ENCODE measurements at places on chromosomes 1 and 21.

DNA sequence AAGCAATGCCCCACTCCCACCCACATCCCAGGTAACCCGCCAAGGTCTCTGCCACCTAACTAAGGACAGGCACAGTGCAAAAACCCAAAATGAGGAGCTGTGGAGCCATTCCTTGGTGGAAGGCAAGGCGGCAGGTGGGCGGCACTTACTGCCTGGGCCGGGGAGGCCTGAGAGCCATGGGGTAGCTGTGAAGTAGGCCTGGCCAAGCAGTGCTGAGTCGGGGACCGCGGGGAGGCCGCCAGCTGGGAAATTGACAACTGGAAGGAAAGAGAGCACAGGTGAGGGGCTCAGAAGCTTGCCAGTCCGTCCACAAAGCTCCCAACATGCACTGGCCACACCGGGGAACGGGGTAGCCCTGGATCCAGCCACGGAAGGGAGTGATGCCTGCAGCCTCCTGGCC lies 85.3 kb downstream of the NPHP4 start:
- DNase-seq, result no peak

GRCh38 chr1:16088351-16088911 lies 15.0 kb upstream of the FAM131C start:
- no peak for DNase-seq

- no peak for DNase-seq
These were observed 2.6 kb downstream of the STXBP3 start for GRCh38 chr1:108749081-108749480.

DNA sequence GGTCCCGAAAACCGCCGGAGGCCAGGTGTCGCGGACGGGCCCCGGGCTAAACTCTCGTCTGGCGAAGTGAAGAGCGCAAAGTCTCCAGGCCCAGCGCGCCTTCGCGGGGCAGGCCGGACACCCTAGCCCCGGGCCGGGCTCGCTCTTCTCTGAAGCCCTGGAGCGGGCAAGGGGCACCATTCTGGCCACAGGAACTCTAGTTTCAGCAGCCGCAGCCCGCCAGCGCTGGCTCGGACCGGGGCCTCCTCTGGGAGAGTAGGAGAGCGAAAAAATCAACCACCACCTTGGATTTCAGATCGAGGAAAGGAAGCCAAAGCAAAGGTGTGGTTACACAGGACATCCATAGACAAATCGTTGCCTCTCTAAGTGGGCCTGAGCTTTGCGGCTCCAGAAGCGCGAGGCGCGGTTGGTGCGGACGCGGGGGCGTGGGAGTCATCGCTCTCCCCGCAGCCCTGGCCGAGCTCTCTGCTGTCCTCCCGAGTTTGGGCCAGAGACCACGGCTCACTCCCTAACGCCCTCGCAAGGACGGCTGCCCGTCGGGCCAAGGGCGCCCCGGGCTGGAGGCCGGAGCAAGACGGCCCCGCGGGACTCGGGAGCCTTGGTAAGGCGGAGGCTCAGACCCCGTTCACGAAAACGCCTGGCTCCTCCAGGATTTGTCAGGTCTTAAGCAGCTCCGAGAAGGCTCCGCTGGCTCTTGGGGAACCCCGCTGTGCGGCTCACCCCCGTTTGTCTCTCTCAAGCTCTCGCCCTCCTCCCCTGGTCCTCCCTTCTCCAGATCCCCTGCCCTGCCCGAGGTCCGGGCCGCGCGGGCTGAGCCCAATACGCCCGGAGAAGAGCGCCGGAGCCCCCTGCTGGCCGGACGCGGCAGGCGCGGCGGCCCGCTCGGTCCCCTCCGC lies 132.9 kb upstream of the DPYD start:
- no peak for DNase-seq

DNA sequence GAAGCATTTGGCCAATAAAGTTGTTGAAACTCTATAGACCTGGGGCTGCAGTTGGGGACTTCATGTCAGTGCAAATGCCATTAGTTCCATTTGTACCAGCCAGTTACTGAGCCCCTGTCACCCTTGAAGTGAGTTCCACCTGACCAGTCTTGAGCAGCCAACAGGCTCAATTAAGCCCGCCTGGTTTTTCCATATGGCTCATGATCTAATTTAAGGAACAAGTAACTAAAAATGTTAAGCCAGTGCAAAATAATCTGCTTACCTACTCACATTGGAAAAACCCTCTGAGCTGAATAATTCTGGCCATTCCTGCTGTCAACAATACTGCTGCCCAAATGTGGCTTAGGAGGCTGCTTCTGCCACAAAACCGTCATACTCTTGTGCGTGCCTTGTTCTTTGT lies 21.6 kb downstream of the NSUN4 start:
- DNase-seq, result no peak

DNA sequence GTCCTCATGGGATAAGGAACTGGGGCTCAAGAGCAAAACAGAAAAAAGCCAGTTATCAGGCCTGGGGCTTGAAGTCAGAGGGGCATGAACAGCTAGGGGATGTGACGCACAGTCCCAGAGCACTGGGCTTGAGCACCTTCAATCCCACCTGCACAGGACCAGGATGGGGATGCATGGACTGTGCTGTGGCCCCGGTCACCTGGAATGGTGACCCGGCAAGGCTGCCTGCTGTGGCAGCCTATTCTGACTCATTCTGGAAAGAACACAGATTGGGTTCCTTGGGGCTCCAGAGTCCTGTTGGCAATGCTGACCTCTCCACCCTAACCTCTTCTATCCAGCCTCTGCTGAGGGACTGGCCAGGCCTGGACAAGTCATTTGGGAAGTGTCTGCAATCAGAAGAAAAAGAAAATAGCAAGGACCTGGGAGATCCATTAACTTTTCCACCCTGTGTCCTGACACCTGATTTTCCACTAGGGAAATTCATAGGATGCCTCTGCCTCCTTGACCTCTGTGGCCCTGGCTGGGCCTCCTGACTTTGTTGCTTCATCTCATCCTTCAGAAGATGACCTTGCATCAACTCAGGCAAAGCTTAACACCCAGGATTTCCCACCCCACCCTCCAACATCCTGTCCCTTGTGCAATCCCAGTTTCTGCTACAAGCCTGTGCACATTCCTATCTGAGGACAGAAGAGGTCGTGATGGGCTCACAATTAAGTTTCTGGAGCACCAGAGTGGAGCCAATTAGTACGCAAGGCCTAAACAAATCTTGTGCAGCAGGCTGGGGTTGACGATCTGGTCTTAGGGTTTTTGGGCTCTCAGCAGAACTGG lies 17.9 kb upstream of the FMOD start:
- DNase-seq, result no peak

DNA sequence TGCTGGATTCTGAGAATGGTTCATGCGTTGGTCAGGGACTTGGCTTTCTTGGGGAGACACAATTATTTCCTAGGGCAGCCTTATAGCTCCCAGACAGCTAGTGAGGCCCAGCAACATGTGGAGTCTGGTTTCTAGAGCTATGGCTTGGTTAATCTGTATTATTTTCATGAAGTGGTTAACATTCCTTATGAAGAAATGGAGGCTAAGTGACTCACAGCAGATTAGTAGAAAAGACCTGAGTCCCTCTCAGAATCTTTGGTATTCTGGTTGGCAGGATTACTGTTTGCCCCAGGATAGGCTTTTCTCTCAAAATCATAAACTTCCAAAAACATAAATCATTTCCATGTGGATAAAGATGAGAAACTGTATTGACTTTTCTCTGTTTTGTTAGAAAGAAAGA lies 42.3 kb downstream of the DUSP10 start:
- no peak for DNase-seq

- no peak for DNase-seq
These were observed 3.1 kb upstream of the MROH9 start for GRCh38 chr1:170932236-170932635.

DNA sequence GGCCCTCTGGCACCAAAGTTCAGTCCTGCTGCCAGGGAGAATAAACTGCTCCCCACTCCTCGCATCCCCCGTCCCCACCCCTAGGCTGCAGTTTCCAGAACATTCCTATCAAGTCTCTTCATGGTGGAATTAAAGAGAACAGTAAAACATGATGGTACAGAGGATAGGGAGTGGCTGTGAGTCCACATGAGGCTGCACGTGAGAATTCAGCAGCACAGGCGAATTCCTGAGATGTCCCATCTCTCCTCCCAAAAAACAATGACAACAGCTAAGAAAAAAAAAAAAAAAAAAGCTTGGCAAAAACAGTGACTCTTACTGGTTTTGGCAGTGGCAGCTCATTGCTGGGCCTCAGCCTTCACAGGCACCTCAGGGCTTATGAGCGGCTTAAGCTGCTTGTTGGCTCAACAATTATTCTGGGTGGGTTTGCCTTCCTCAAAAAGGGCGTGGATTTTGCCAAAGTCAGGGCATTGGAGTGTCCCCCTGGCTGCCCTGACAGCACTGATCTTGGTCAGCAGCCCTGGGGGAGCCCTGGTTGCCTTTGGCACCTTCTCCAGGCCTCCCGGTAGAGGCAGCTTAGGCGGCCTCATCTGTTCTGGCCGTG lies 5.7 kb upstream of the IFFO2 start:
- DNase-seq, result no peak

- no peak for DNase-seq
These were observed 2.3 kb upstream of the GRIK3 start for GRCh38 chr1:37036667-37037053.

GRCh38 chr21:29133796-29134195 lies 3.4 kb downstream of the MAP3K7CL start:
- DNase-seq, result no peak
